ENCODE measurements at places on chromosomes 2 and 18.

- no peak for DNase-seq
- no peak overlapping the region for H3K4me3 ChIP-seq
- H3K4me1 ChIP-seq = peaks cover 4% of the 10 kb centered on the region
These were observed 34.2 kb downstream of the IMPA2 start for GRCh38 chr18:12015416-12016062.

GRCh38 chr2:223247136-223247535, 195.1 kb downstream of the KCNE4 start:
- no peaks in the 10 kb centered on the region for H3K27me3 ChIP-seq
- H3K4me3 ChIP-seq = no peak overlapping the region
- no peaks in the 10 kb centered on the region for H3K4me1 ChIP-seq
- no peaks in the 10 kb centered on the region for H3K36me3 ChIP-seq
- DNase-seq = no peak
- no peak overlapping the region for H3K27ac ChIP-seq

DNA sequence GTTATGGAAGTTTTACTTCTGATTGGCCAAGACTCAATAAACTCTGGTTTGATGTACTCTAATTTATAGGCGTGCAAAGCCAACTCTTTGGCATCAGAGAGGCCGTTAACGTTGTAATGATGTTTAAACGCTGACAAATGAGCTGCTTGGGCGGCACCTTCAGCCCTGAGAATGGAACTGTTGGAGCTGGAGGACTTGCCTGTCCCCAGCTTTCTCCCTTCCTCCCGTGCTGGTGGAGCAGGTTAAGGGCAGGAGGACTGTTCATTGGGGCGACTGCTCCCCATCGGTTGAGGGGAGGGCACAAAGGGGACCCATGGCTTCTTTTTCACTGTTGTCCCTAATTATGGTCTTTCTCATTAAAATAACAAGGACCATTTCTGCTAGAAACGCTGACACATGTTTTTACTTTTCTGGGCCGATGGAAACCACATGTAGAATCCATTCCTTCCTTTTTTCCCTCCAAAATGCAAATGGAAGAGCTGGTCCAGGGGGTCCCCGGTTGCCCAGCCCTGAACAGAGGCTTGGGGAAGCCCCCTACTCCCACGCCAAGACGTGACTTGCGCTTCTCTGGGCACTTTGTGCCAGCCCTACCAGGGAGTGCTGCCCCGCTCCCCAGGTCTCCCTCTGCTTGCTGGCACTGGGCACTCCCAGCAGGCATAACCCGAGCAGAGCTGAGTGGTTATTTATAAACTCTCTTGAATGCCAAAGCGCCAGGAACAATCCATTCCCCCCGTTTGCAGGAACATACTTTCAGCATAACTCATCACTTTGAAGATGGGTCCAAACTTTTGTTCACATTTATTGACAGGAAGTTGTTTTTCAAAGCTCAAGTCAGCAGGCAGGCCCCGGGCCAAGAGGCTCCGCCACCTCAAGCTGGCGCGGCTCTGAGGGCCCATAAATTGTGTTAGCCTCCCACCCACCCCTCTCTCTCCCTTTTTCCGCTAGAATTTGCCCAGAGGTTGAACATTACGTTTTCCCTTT, 170.1 kb downstream of the ASB1 start:
- H3K4me3 ChIP-seq = no peak overlapping the region
- no peak for DNase-seq
- H3K4me1 ChIP-seq = peaks cover 4% of the 10 kb centered on the region
- H3K27ac ChIP-seq = no peak overlapping the region

GRCh38 chr2:49131801-49132200, 22.5 kb downstream of the FSHR start:
- no peak overlapping the region for H3K27ac ChIP-seq
- H3K27me3 ChIP-seq = no peaks in the 10 kb centered on the region
- H3K4me1 ChIP-seq = no peaks in the 10 kb centered on the region
- H3K36me3 ChIP-seq = no peaks in the 10 kb centered on the region
- no peak for DNase-seq

GRCh38 chr2:70888923-70889715, 46.6 kb upstream of the ATP6V1B1 start:
- H3K4me3 ChIP-seq = peak overlapping the region; percentile 77
- H3K36me3 ChIP-seq = peaks cover 15% of the 10 kb centered on the region
- peaks cover 26% of the 10 kb centered on the region for H3K4me1 ChIP-seq
- DNase-seq = no peak
- no peak overlapping the region for H3K27ac ChIP-seq
